Stimulated activated CD4-positive, alpha-beta T cell treated with anti-CD3 and anti-CD28 coated beads, Interleukin-12 subunit alpha, Interleukin-12 subunit beta, amount 100 ng/mL, for 24 hours (primary cell): ENCODE measurements at places on chromosomes 11 and 22.

DNA sequence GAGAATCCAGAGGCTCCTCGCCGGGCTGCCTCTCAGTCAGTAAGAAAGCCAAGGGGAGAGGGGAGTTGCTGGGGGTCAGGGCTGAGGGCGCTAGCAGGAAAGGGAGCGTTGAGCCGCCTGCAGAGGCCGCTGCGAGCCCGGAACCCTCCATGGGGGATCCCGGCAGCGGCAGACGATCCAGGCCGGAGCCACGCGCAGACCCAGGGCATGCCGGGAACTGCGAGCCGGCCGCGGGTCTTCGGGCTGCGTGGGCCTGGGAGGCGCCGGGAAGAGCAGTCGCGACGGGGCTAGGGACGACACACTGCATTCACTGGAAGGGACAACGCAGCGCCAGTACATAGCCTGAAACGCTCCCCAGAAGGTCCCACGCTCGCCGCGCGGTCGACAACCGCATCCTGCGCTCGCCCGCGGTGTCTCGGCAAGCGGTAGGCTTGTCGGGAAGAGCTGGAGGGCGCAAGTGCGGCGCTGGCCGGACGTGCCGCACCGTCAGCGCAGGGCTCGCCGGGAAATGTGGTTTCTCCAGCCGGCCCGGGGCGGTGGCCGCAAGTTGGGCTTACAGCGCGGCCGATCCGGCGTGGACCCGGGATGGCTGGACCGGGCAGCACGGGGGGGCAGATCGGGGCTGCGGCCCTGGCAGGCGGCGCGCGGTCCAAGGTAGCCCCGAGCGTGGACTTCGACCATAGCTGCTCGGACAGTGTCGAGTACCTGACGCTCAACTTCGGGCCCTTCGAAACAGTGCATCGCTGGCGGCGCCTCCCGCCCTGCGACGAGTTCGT is at the start of gene LZTR1:
TSS of gene LZTR1 (plus strand) at position 511 of the 776 bp plus-strand sequence. CDS start at position 586, 75 bp downstream.
- DNase-seq, result peak; percentile 66

GRCh38 chr11:36890841-36891240 is 292.8 kb upstream of the RAG2 start:
- no peak for DNase-seq

- no peak for DNase-seq
Observed at GRCh38 chr11:100581318-100581717, 105.8 kb upstream of the ARHGAP42 start.

GRCh38 chr11:36467916-36468315 is 42.2 kb downstream of the TRAF6 start:
- no peak for DNase-seq

DNA sequence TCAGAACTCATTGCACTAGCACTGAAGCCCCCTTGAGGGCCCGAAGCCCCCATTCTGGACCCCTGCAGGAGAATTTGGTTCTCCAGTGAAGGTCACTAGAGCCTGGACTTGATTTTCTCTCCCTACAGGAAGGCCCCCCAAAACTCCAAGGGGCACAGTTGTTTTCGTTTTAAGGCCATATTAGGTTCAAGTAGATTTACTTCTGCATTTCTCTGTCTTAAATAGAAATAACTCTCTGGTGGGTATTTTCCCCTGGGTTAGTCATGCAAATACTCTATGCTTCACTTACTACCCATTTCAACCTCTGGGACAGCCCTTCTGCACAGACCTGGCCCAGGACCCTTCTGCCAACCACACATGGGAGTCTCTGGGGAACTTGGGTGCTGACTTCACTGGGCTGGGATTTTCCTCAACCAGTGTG is 41.6 kb downstream of the WEE1 start:
- DNase-seq, result no peak

- no peak for DNase-seq
Observed at GRCh38 chr11:80165744-80166143, 724.9 kb upstream of the TENM4 start.

DNA sequence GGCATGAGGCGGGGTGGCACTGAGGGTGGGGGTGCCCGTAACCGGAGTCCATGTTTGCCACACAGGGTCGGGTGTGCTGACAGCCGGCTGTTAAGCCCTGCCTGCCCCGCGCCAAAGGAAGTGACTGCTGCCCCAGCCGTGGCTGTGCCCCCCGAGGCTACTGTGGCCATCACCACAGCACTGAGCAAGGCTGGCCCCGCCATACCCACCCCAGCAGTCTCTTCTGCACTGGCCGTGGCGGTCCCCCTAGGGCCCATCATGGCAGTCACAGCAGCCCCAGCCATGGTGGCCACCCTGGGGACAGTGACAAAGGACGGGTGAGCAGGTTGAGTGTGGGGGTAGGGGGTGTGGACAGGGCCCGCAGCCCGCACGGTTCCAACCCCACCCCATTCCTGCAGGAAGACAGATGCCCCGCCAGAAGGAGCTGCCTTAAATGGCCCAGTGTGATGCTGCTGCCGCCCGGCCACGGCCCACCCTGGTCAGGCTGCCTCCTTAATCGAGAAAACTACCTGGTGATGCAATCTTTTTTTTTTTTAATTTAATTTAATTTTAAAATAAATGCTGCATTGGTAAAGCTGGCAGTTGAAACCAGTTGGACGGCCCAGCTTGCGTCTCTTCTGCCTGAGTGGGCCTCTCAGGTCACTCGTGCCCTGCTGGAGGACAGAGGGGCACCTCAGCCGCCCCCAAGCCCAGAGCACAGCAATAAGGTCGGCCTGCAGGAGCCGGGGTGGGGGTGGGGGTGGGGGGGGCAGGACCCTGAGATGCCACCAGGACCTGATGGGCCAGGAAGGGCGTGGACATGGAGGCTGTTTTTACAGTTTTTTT is 30.8 kb downstream of the SBF1 start:
- no peak for DNase-seq
